ENCODE measurements at places on chromosomes 7 and 10. TPM values are rescaled to one million over a fixed set of nuclear protein-coding genes. Genes with fewer than 3 reads are reported as not detected.

Gene SEMA3D
- 0.95 TPM for total RNA-seq

Gene ICA1
- 15.1 TPM for total RNA-seq

Gene ARL3
- total RNA-seq, result 9.0 TPM

Gene STEAP4
- total RNA-seq, result not detected

DNA sequence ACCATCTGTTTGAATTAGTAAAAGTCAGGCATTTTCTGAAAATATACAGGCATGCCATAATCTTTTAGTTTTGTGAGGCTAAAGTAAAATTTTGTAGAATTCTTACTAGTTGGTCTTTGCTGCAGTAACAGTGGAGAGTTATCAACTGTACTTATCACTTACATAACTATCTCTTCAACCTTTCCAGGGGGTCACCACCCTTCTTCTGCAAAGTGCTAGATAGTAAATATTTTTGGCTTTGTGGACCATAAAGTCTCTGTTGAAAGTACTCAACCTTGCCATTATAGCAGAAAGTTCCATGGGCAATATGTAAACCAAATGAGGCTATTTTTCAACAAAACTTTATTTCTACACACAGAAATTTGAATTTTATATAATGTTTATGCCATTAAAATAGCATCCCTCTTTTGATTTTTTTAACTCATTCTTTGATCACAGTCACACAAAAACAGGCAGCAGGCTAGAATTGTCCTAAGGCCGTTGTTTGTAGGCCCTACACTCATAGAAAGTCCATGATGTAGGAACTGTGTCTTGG is 59.5 kb upstream of the KLF6 start:
- no peak for DNase-seq

GRCh38 chr7:31464601-31465000 is 49.3 kb upstream of the ITPRID1 start:
- DNase-seq, result no peak

- DNase-seq, result no peak
Observed at GRCh38 chr10:62584731-62585130, 210.6 kb downstream of the ZNF365 start.

- no peak for DNase-seq
Observed at GRCh38 chr7:80772347-80772993, 134.0 kb downstream of the CD36 start.

DNA sequence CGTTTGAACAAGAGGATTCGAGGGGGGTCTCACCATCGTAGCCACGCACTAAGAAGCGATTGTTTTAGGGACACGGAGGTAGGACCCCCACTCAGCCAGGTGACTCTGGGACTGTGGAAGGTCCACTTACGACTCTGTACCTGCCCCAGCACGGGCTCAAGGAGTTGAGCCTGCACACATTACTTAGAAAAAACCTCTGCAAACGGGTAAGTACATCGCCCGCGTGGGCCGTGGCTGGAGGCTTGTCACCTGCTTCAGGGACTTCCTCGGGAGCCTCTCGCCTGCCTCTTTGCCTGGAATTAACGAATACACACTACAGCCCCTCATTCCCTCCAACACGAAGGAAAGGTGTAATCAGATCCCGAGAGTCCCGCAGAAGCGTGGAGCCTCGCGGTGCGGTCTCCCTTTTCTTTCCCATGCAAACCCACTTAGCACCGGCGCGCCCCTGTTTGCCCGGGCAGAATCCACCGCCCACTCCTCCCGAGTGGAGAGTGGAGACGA is 826 bp downstream of the PODXL start:
- no peak for DNase-seq

Gene TLL2
- 0.29 TPM for total RNA-seq

Gene PCLO
- 1.3 TPM for total RNA-seq

Gene CPXM2
- total RNA-seq, result 4.9 TPM

Gene FRAT1
- 1.3 TPM for total RNA-seq

Data from Daoy (cell line).